EL (cell line): ENCODE measurements at places on chromosomes 13 and 19.

- DNase-seq = peak; percentile 61
Measured at GRCh38 chr13:78022164-78022877, 103.7 kb upstream of the EDNRB start.

GRCh38 chr19:10998666-10999065 is 37.8 kb downstream of the SMARCA4 start:
- DNase-seq = no peak

- DNase-seq = no peak
Measured at GRCh38 chr13:86877441-86877840, 793.7 kb upstream of the SLITRK5 start.

- DNase-seq = peak; percentile 96
Measured at GRCh38 chr19:9075064-9075949, 11.6 kb upstream of the OR1M1 start.

DNA sequence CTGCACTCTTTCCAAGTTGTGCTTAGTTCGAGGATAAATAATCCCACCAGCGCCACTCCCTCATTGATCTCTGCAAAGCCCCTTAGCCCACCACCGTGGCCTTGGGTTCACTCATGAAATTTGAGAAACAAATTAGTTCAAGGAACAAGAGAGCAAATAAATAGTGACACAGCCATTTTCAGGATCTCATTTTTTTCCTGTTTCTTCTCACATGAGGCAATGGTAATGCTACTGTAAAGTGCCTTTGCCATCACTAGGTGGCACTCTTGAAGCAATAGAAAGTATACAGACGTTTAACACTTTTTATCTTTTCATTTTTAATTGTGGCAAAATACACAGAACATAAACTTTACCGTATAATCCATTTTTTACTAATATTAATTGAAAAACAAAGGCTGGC is 76.8 kb upstream of the ZNF835 start:
- DNase-seq = no peak

DNA sequence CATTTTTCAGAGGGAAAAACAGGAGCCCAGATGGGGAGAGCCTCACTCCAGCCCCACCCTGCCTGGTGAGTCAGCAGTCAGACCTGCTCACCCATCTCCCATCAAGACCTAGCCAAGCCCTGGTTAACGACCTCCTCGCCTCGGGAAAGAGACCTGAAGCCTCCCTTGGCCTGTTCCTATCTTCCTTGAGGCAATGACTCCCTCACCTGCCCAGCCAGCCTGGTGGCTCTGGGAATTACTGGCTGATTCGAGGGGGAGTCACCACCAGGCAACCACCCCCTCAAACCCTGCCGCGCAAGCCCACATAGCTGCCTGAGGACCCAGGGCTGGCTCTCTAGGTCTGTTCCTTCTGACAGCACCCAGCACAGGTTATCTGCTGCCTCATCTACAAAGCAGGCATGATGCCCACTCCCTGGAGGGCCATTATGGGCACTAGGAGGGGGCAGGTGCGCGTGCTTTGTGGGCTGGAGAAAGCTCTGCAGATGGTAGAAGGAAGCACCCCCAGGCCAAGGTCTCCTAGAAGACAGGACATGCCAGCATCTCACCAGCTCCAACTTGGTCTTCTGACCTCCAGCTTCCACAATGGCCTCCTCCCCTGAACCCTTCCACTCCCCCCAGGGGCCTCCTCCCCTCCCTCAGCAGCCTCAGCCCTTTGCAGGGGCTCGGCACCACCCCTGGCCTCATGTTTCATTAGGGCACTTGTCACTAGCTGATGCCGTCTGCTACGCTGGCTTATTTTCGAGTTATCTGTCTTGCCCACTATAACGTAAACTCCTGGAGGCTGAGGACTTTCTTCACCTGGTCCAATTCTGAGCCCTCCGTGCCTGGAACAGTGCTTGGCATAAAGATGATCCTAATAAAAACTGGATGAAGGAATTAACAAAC is 10.4 kb downstream of the DEDD2 start:
- DNase-seq = peak; percentile 76

DNA sequence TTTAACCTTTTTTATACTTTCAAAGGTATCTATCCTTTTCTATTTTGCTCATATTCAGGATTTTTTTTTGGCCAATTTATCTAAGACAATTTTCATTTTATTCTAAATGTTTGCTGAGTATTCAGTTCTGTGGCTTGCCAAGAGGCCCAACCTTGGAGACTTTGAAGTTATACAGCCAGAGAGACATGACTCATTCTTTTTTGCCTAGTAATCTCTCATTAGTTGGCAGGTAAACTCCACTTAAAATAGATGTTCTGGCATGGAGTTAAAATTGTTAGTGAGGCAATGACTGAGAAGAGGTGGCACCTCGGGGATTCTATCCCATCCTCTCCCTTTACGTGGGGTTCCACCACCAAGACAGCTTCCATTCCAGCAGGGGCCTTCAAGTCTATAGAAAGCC is 213.8 kb downstream of the KCTD12 start:
- DNase-seq = no peak

DNA sequence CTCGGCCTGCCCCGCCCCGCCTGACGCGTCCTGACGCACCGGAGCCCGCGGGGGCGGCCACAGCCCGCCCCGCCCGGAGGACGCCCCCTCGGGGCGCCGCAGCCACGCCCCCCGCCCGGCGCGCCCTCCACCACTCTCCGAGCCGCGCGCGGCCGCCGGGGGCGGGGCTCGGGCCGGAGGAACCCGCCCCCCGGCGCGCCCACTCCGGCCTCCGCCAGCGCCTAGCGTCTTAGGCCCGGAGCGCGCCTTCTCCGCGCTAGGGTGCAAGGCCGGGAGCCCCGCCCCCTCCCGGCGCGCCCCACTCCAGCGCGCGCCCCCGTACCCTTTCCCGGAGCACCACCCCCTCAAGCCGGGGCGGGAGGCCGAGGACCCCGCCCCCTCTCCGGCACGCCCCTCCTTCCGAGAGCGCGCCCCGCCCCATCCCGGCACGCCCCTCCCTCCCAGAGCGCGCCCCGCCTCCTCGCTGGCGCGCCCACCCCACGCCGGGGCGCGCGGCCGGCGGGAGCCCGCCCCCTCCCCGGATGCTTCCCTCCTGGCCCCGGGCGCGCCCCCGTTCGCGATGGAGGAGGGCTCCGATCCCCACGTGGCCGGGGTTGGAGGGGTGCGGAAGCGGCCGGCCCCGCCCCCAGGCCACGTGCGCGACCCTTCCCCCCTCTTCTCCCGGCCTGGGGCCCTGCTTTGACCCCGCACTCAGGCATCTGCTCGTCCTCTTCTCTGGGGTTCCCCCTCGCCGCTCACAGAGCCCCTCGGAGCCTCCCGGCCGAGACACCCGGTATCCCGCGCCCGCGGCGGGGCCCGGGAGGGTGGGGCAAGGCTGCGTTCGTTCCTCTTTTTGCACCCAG is 480 bp upstream of the KLF16 start:
- DNase-seq = peak; percentile 94

DNA sequence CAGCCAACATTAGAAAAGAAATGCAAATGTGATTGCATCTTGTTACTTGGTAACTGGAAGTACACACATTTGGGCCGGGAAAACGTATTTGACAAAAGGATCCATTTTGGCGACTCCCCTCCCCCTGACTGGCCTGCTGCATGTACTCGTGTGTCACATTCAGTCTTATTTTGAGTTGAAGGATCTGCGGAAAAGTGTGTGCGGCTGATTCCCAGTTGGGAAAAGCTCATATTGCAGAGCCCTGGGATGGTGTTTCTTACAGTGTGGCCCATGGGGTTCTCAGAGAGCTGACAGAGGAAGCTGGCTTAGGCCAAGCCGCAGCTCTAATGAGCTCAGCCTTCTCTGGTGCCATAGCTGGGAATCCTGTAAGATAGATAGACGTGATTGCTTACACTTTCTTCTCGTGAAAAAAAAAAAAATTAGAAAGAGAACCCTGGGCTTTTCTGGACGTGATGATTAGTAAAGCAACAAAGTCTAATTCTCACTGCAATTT is 170.3 kb upstream of the ARGLU1 start:
- no peak for DNase-seq

GRCh38 chr13:30840515-30840914 is 65.6 kb upstream of the MEDAG start:
- no peak for DNase-seq

DNA sequence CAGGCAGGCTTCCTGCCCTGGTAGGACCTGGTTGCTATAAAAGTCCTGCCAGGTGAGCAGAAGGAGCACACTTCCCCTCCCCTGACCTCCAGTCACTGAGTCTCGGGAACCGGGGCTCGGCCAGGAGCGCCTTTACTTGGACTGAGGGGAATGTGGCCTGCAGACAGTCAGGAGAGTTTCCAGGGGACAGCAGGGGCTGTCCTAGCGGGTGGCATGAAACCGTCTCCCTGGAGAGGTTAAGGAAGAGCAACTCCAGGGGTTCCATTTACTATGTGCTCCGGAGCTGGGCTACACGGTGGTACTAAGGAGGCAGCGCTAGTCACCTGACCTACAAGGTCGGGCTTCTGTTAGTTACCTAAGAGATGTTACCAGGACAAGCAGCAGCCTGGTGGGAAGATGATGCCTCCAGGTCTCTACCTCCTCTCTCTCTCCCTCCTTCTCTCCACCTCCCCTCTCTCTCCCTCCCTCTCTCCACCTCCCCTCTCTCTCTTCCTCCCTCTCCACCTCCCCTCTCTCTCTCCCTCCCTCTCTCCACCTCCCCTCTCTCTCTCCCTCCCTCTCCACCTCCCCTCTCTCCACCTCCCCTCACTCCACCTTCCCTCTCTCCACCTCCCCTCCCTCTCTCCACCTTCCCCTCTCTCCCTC is 4.1 kb upstream of the CNOT3 start:
- DNase-seq = peak; percentile 34
